NCI-H69 (cell line): ENCODE measurements at places on chromosomes 11 and 22.
A peak's percentile ranks its signal among the peaks of the same experiment; 100 is the strongest.

DNA sequence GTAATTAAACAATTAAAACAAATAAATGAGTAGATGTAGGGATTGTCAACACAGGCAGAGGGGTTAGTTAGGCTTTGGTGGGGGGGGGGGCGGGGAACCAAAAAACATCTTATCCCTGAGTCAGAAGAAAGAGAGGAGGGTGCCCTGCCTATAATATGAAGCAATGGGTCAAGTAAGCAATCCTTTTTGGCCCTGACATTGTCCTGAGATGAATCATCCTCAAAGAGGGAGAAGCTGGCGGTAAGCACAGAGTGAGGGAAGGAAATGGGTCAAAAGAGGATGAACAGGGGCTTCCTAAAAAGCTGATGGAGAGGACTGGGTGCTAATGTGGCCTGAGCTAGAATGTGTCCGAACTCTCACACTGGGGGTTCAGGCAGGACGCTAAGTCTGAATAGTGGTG is 4.7 kb downstream of the OLFML1 start:
- no peak for DNase-seq

GRCh38 chr11:35906277-35906661 is 37.6 kb upstream of the LDLRAD3 start:
- DNase-seq: no peak

DNA sequence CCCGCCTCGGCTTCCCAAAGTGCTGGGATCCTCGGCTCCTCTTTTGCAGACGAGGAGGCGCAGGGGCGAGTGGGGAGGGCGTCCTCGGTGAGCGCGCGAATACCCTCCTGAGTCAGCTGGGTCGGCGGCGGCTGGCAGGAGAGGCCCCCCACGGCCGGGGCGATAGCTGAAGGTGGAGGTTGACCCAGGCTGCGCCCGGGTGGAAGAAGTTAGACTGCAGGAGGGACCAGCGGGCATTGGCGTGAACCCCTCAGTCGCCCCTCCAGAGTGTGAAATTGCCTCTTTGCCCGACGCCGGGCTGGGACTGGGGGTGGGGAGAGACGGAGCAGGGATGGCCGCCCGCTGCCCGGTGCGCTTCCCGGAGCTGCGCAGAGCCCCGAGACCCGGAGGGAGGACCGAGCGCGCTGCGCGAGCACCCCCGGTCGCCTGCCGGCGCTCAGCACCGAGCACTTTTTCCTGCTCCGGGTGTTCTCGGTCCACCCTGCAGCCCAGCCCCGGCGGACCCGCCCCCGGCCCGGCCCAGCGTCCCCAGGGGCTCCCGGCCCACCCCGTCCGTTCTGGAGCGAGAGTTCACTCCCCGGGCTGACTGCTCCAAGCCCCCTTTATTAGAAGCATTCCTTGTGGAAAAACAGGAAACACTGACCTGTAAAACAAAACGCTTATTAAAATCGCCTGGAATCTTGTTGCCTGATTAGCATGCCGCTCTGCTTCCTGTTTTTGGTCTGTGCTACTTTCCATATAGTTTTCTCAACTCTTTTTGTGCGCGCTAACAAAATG is 13.7 kb upstream of the CPT1A start:
- peak; percentile 20 for DNase-seq

DNA sequence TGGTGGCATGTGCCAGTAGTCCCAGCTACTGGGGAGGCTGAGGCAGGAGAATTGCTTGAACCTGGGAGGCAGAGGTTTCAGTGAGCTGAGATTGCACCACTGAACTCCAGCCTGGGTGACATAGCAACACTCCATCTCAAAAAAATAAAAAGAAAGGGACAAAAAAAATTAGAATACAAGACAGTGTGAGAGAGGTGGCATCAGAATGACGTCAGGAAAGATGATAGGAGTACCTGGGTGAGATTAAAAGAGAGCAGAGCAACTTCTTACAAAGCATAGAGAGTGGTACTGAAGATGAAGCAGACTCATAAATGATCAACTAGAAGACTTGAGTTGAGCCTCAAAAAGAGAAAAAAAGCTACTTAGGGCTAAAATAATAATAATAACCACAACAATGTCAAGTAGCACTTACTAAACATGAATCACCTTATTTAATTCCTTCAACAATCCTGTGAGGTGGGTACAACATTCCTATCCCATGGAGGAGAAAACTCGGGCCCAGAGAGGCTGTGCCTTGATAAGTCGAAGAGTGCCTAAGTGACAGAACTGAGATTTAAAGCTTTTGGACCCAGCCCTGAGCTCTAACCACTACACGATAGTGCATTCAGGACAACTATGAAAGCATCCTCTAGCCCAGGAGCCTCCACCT is 5.2 kb upstream of the SLN start:
- DNase-seq: no peak

DNA sequence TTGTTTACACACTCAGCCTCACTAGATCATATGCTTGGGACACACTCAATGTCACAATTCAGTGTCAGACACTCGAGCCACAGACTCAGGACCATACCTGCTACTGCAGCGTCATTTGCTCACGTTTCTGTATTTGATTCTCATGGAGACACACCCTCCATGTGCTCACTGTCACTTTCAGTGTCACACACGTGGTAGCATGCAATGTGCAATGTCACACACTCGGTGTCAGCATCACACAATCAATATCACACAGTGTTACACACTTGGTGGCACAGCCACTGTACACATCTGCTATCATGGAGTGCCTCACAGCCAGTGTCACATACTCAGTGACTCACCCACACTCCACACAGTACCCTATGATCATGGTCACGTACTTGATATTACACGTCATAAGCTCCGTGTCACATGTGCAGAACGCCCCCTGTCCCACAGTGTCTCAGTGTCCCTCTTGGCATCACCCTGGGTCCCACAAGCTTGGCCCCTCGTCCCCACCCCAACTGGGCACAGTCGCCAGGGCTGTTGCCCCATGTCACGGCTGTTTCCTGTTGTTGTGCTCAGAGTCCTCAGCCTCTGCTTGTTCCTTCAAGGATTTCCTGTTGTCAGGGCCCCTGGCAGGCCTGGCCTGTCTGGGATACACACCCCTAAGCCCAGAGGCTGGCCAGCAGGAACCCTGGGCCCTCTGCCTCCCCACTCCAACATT is 49.6 kb downstream of the PDE2A start:
- DNase-seq: no peak

- DNase-seq: no peak
Observed at GRCh38 chr11:83663446-83663845, 377.3 kb upstream of the CCDC90B start.

GRCh38 chr11:73648121-73648520 is 1.7 kb downstream of the PLEKHB1 start:
- no peak for DNase-seq

DNA sequence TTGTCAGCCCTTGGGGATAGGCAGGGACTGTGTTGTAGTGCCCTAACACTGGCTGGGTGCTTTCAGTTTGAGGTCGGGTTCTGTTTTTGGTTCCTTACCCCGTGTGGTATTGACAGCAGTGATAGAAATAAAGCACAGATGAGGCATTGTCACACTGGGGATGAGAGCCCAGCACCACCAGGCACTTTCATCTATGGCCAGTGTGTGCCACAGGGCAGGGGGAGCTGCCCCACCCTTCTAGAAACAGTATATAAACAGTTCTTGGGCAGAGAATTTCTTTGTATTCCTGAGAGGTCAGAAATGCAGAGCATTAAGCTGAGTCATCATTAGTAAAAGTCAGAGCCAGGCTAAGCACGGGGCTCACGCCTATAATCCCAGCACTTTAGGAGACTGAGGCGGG is 23.1 kb upstream of the CDC42EP2 start:
- DNase-seq: no peak

- no peak for DNase-seq
Observed at GRCh38 chr22:36355362-36355761, 32.4 kb downstream of the MYH9 start.

DNA sequence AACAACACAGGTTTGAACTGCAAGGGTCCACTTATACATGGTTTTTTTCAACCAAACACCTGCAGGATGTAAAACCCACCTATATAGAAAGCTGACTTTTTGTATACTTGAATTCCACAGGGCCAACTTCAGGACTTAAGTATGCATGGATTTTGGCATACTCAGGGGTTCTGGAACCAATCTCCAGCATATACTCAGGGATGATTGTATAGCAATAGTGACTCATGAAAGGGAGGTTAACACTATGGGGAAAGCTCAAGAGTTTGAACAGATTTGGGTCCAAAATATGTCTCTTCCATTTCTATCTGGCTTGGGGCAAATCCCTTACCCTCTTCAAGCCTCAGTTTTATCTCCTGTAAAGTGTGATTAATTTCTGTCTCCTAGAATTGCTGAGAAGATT is 94.9 kb downstream of the MICAL2 start:
- no peak for DNase-seq

- peak; percentile 20 for DNase-seq
Observed at GRCh38 chr11:101880222-101880621, 34.6 kb upstream of the CEP126 start.

- DNase-seq: peak; percentile 16
Observed at GRCh38 chr11:93477684-93478234, 65.4 kb downstream of the SMCO4 start.

DNA sequence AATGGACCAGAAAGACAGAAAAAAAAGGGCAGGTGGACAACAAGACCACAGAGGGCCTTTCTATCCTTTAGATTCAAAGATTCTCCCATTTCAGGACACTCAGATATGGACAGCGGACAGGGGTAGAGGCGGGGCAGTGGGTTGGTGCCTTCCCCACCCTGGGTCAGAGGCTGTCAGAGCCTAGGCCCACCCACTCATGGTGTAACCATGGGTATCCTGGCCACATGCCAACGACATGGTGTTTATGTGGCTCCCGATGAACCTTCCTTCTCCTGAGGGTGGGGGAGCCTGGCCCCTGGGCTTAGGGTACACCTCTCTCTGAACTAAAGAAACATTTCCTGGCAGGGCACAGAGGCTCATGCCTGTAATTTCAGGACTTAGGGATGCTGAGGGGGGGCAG is 14.3 kb upstream of the P2RY2 start:
- DNase-seq: peak; percentile 53

DNA sequence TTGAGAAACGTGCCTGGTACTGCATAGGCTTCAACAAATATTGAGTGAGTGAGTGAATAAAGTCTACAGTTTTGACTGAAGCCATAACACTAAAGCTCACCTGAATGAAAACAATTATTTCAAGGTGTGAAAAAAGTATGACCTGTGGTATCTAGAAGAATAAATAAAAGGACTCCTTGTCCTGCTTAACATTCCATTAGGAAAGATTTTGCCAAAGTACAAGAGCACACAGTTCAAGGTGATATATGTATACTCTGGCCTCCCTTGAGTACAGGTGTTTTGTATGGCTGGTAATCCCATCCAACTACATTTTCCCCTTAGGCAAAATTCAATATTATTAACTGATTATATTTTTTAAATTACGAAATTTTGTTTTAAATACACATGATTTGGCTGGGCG is 1.8 kb upstream of the CREBZF start:
- no peak for DNase-seq

DNA sequence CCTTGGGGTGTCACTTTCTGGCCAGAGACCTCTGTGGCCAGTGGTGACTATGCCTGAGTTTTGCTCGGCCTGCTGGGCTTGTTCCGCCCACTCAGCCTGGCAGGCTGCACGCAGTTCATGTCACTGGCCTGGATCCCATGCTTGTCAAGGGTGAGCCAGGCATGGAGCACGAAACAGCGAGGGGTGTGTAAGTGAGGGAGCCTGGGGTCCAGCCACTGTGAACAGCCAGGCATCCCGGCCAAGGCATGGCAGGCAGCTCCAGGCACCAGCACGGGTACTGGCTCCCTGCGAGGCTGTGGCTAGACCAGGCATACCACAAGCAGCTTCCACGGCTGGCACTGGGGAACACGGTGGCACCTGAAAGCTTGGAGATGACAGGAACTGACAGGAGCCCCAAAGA is 214.3 kb downstream of the LRRC4C start:
- DNase-seq: no peak

GRCh38 chr11:123227763-123228495 is 32.9 kb upstream of the CLMP start:
- no peak for DNase-seq

DNA sequence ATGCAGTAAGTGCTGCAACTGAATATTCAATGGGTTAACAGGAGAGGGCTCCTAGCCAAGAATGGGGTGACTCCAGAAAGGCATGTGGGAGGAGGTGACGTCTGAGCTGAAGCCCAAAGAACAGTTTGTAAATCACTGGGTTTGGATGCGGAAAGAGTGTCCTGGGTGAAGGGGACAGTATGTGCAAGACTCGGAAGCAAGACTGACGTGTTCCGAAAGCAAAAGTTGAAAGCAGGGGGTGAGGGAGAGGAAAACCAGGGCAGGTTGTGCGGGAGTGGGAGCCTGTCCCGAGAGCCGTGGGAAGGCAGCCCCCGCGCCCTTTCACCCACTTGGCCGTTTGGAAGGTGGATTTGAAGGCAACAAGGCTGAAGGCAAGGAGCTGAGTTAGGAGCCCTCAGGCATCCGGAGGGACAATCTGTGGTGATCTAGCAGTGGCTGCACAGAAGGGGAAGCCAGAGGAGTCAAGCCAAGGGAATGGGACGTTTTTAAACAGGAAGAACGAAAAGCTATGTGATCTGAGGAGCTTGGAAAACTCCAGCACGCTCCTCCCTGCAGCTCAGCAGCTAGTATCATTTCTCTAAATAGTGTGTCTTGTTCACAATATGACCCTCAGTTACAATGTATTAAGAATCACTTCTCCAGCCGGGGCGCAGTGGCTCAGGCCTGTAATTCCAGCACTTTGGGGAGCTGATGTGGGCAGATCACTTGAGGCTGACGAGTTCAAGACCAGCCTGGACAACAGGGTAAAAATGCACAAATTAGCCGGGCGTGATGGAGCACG is 7.7 kb downstream of the SLC25A18 start:
- DNase-seq: no peak

- no peak for DNase-seq
Observed at GRCh38 chr22:44811141-44811540, 58.8 kb downstream of the ARHGAP8 start.

DNA sequence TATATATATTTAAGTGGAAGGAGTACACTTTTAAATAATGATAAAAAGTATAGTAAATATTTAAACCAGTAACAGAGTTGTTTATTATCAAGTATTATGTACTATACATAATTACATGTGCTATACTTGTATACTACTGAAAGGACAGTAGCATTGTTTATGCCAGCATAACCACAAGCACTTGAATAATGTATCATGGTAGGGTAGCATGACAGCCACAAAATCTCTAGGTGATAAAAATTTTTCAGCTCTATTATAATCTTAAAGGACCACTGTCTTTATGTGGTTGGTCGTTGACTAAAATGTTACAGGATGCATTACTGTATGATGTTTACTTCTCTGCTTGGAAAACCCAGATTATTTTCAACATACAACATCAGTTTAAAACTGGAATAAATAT is 349.2 kb downstream of the CASP12 start:
- no peak for DNase-seq

DNA sequence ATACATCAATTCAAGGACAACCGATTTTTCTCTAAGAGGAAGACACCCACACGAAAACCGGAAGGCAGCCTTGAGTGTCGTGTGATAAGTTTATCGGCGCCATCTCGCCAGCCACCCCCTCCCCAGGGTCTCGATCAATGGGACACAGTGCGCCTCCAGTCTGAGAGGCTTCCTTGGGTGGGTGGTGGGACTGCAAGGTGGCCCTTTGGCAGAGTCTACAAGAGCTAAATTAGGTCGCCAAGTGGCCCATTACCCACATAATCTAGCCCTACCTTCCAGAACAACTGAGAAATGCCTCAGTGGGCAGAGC is 64.0 kb downstream of the CD6 start:
- DNase-seq: no peak
